ENCODE measurements at places on chromosomes 7 and 10. TPM values are rescaled to one million over a fixed set of nuclear protein-coding genes. Genes with fewer than 3 reads are reported as not detected.
A peak's percentile ranks its signal among the peaks of the same experiment; 100 is the strongest.

- no peaks in the 10 kb centered on the region for H3K4me1 ChIP-seq
- H3K4me3 ChIP-seq, result no peak overlapping the region
- DNase-seq, result no peak
Measured at GRCh38 chr7:23654508-23654907, 25.5 kb upstream of the FAM221A start.

The GBX1 gene
- total RNA-seq, result not detected

The GIMAP1 gene
- 13.0 TPM for total RNA-seq

DNA sequence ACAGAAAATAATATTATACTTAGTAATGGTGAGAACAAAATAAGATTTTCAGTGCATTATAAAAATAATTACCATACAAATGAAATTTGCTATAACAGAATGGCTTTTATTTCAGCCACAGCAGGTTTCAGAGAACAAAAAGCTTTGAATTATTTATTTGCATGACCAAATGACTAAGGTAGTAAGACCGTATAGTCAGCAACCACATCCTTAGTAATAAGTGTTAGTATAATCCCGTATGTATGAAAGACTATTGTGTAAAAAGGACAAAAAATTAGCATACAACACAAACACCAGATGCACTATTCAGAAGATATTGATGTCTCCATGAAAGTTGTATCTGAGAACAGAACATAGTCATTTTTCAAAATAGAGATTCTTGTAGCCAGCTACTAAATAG is 12.2 kb downstream of the PDZD8 start:
- H3K4me3 ChIP-seq, result no peak overlapping the region
- H3K27me3 ChIP-seq, result no peaks in the 10 kb centered on the region
- H3K27ac ChIP-seq, result no peak overlapping the region
- no peaks in the 10 kb centered on the region for H3K36me3 ChIP-seq
- no peak for DNase-seq

DNA sequence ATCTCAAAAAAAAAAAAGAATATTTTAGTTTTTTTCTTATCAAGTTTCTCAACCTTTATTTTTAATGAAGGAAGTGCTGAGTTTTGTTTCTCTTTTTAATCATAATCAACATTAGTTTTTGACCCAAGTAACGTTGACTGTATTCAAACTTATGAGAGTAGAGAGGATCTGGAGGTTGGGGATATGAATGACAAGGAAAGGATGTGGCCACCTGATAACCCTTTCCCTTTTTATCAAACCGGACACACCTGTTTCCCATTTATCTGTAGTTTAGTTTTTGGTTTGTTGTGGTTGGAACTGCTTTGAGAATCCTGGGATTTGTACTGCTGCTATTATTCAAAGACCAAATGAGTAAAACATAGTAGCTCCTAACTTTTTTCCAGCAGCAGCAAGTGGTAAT is 38.6 kb downstream of the HACD1 start:
- H3K27ac ChIP-seq, result no peak overlapping the region
- DNase-seq, result no peak
- no peak overlapping the region for H3K4me3 ChIP-seq
- no peaks in the 10 kb centered on the region for H3K36me3 ChIP-seq
- no peaks in the 10 kb centered on the region for H3K4me1 ChIP-seq
- H3K27me3 ChIP-seq, result no peaks in the 10 kb centered on the region

- H3K4me1 ChIP-seq, result peaks cover 5% of the 10 kb centered on the region
- H3K36me3 ChIP-seq, result no peaks in the 10 kb centered on the region
- H3K27ac ChIP-seq, result no peak overlapping the region
- no peak overlapping the region for H3K4me3 ChIP-seq
- DNase-seq, result no peak
- peaks cover 22% of the 10 kb centered on the region for H3K27me3 ChIP-seq
Measured at GRCh38 chr7:26043801-26044200, 108.2 kb upstream of the NFE2L3 start.

DNA sequence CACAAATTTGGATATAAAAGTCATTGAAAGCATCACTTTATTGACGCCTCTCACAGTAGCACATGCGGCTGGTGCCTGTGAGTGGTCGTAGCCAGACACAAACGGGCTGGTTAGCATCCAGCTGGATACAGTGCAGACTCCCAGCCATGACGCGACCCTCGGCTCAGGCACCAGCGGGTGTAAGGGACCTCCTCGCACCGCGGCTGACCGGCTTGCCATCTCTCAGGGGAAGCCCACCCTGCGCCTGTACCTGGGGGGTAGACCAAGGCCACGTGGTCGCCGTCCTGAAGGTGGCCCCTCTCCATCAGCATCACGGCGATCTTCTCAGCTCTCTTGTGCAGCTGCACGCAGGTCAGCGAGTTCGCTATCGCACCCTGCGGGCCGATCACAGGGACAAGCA is 213.8 kb downstream of the ZMYND11 start:
- H3K27ac ChIP-seq, result no peak overlapping the region
- H3K36me3 ChIP-seq, result peaks cover 64% of the 10 kb centered on the region
- DNase-seq, result no peak

The HGF gene
- 5.9 TPM for total RNA-seq

DNA sequence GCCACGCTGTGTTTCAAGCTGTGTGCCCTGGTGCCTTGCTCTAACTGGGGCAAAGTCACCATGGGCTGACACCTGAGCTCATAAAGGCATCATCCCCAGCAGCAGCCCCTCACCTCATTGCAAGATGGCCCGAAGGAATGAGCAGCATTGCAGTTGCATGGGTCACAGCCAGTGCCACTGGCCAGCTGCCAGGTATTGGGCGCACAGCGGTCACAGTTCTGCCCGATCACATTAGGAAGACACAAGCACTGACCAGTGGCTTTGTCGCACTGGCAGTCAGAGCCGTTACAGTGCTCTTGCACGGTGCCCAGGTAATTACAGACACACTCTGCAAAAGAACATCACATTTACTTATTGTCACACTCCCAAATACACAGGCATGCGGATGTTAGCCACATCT is 51.1 kb downstream of the LAMB1 start:
- H3K27ac ChIP-seq, result peak overlapping the region; percentile 72
- H3K36me3 ChIP-seq, result peaks cover 9% of the 10 kb centered on the region
- no peaks in the 10 kb centered on the region for H3K27me3 ChIP-seq
- H3K4me1 ChIP-seq, result peaks cover 19% of the 10 kb centered on the region
- H3K4me3 ChIP-seq, result no peak overlapping the region
- no peak for DNase-seq

- H3K27me3 ChIP-seq, result no peaks in the 10 kb centered on the region
- H3K27ac ChIP-seq, result peak overlapping the region; percentile 55
- H3K4me3 ChIP-seq, result peak overlapping the region; percentile 26
- DNase-seq, result no peak
- no peaks in the 10 kb centered on the region for H3K36me3 ChIP-seq
Measured at GRCh38 chr7:99469381-99470065, 3.2 kb upstream of the ZNF789 start.

DNA sequence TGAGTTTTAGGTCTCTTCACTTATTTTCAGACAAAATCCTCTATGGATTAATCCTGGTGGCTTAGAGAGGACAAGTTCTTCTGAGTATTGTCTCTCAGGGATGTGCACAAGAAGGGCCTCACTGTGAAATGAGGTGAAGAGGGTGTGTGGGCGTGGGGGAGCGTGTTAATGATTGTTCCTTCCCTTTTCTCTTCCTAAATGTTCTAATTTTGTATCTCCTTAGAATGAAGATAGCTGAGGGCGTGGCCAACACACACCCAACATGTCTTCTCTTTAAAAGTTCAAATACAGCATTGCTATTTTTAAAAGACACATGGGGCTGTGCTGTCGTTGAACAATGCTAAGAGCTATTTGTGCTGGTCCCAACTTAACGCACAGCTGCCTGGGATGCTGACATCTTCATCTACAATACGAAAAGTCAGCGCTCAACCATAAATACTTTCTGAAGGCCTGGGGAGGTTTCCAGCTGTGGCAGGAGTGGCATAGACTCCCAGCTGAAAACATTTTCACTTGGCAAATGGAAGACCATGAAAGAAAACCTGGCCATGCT is 135.9 kb downstream of the JCAD start:
- H3K27ac ChIP-seq, result peak overlapping the region; percentile 51
- DNase-seq, result no peak
- no peaks in the 10 kb centered on the region for H3K27me3 ChIP-seq
- H3K4me1 ChIP-seq, result peaks cover 4% of the 10 kb centered on the region

The ELN gene
- 425 TPM for total RNA-seq

DNA sequence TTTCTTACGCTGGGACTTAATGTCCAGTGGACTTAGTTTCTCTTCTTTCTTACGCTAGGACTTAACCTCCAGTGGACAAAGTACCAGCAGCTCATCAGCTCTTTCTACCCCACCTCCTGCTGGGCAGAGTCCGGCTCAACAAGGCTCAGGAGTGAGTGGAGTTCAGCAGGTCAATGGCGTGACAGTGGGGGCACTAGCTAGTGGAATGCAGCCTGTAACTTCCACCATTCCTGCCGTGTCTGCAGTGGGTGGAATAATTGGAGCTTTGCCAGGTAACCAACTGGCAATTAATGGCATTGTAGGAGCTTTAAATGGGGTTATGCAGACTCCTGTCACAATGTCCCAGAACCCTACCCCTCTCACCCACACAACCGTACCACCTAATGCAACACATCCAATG is 199.7 kb downstream of the MLLT10 start:
- no peak overlapping the region for H3K27ac ChIP-seq
- DNase-seq, result no peak
- no peaks in the 10 kb centered on the region for H3K4me1 ChIP-seq
- H3K4me3 ChIP-seq, result no peak overlapping the region
- H3K36me3 ChIP-seq, result peaks cover 43% of the 10 kb centered on the region
- no peaks in the 10 kb centered on the region for H3K27me3 ChIP-seq

- no peak overlapping the region for H3K27ac ChIP-seq
- peaks cover 7% of the 10 kb centered on the region for H3K36me3 ChIP-seq
- no peaks in the 10 kb centered on the region for H3K27me3 ChIP-seq
- H3K4me3 ChIP-seq, result no peak overlapping the region
Measured at GRCh38 chr7:35658606-35659201, 36.2 kb downstream of the HERPUD2 start.

The LBX1 gene
- not detected for total RNA-seq

The ASB10 gene
- not detected for total RNA-seq

- no peak for DNase-seq
- no peak overlapping the region for H3K27ac ChIP-seq
- no peaks in the 10 kb centered on the region for H3K4me1 ChIP-seq
Measured at GRCh38 chr10:43855667-43856210, 207.1 kb upstream of the ZNF32 start.

GRCh38 chr10:83536426-83536825 is 602.9 kb upstream of the GHITM start:
- no peaks in the 10 kb centered on the region for H3K27me3 ChIP-seq
- no peak overlapping the region for H3K4me3 ChIP-seq
- DNase-seq, result no peak
- no peaks in the 10 kb centered on the region for H3K36me3 ChIP-seq
- no peaks in the 10 kb centered on the region for H3K4me1 ChIP-seq

DNA sequence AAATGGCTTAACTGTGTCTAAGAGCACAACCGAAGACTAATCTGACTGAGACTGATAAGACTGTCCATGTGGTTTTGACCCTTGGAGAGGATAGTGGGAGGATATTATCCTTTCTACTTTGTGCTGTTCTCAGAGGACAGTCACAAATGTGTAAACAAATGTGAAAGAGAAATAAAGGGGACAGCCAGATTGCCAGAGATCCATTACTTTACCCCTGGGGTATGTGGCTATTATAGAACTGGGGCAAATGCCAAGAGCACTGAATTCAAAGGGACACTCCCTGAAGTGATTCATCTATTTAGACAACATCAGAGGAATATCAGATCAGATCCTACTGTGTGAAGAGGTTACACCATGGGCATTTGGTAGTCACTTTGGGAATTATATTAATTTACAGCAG is 154.7 kb downstream of the RNLS start:
- no peak for DNase-seq
- H3K27ac ChIP-seq, result no peak overlapping the region
- no peaks in the 10 kb centered on the region for H3K4me1 ChIP-seq
- no peak overlapping the region for H3K4me3 ChIP-seq
- H3K27me3 ChIP-seq, result no peaks in the 10 kb centered on the region
- H3K36me3 ChIP-seq, result no peaks in the 10 kb centered on the region

The DRGX gene
- not detected for total RNA-seq

DNA sequence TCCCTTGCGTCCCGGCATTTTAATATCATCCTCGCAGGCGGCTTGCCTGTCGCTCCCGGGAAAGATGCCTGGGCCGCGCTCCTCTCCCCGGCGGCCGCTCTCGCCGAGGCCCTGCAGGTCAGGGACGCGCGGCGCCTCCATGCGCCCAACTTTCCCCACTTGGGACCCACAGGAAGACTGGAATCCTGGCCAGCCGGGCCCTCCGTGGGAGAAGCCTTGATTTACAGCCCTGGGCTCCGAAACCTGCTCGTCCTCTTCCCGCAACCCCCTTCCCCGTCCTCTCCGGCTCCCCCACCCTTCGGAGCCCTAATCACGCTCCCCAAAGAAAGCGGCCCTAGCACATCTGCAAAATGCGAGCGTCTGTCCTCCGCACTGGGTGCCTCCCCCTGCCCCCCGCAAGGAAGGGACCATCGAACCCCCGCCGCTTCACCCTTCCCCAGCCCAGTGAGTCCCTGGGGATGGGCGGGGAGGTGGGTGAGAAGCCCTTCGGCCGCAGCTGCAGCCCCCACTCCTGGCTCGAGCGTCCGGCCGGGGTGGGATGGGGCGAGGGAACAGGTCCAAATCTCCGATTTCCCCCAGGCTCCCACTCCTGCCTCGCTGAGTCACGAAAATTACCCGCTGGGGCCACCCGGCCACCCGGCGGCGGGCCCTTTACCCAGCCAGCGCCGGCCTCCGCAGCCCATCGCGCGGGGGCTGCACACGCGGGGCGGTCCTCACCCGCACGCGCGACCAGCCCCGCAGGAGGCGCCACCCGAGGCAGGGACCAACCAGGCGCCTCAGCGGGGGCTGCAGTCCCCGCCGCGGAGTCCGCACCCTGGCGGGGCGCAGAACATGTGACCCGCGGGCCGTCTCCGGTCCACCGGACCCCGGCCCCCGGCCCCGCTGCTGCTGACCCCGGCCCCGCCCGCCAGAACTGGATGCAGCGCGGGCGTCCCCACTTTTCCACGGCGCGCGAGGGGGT is 695 bp downstream of the HSPA12A start:
- peaks cover 5% of the 10 kb centered on the region for H3K4me1 ChIP-seq
- H3K27me3 ChIP-seq, result no peaks in the 10 kb centered on the region
- H3K27ac ChIP-seq, result peak overlapping the region; percentile 96
- no peak for DNase-seq
- H3K4me3 ChIP-seq, result peak overlapping the region; percentile 95

GRCh38 chr10:114115661-114116445 is 58.1 kb downstream of the CCDC186 start:
- no peaks in the 10 kb centered on the region for H3K4me1 ChIP-seq
- no peak for DNase-seq
- no peaks in the 10 kb centered on the region for H3K27me3 ChIP-seq
- H3K36me3 ChIP-seq, result no peaks in the 10 kb centered on the region
- H3K27ac ChIP-seq, result no peak overlapping the region

The HK1 gene
- 130 TPM for total RNA-seq

DNA sequence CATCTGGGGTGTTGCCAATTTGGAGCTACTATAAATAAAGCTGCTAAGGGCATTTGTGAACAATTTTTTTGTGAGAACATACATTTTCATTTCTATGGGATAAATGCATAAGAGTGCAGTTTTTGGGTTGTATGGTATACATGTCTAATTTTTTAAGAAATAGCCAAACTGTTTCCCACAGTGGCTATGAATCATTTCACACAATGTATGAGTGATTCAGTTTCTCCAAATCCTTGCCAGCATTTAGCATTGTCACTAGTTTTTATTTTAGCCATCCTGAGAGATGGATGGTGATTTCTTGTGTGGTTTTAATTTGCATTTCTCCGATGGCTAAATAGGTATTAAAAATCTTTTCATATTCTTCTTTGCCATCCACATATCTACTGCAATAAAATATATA is 105.3 kb downstream of the AMPH start:
- no peaks in the 10 kb centered on the region for H3K4me1 ChIP-seq
- no peak overlapping the region for H3K4me3 ChIP-seq
- H3K27ac ChIP-seq, result no peak overlapping the region
